ENCODE measurements at places on chromosomes 3 and 15.

- DNase-seq: no peak
Observed at GRCh38 chr3:6657591-6657990, 203.3 kb upstream of the GRM7 start.

DNA sequence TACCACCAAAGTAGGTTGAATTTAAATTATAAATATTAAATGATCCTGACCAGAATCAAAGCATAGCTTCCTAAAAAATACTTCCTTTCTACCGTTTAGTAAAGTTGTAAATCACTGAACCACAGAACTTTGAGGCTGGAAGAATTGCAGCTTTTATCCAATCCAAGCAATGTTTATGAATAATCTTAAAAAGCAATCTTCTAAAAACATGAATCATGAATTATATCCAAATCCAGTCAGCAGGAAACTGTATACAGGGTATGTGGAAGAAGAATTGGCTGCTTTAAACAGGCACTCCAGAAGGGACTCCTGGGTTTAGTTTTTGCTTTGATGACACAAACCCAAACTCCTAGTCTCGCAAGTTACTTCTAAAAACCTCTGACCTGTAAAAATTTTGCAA lies 30.2 kb downstream of the HEG1 start:
- no peak for DNase-seq

- no peak for DNase-seq
Observed at GRCh38 chr3:196969660-196970546, 1.3 kb upstream of the PIGZ start.

GRCh38 chr15:88674661-88675060 lies 35.8 kb downstream of the ISG20 start:
- no peak for DNase-seq

GRCh38 chr3:41580274-41580959 lies 381.1 kb downstream of the CTNNB1 start:
- DNase-seq: no peak

DNA sequence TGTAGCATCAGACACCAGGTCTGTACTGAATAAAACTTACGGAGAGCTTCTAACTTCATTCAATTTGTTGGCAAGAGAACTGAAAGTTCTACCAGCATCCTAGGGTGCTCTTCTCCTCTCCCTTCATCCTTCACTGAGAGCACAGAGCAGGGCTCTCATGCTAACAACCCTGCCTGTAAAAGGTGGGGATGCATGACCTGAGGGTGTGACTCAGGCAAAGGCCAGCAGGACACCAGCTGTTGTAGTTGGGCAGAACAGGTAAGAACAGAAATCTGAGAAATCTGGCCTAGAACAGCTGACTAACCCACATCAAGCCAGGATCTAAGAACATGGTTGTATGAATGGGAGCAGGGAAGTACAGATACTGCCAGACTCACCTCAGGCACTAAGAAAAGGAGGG lies 64.2 kb downstream of the MYLK start:
- no peak for DNase-seq

DNA sequence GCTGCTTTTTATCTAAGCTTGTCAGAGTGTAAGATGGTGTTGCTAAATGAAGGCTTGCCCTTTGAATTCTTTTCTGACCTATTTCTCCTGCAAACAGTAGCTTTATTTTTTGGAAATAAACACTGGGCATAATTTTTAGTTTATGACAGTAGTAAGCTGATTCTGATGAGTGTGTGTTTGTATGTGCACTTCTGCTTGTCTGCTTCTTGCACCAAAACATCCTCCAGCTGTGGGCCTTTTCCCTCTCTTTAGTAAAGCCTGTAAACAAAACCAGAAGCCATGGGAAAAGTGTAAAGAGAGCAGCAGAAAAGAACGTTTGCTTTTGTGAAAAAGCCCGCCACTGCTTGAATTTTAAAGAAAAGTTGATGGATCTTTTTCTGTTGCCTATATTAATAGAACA lies 136.4 kb upstream of the IL12A start:
- DNase-seq: no peak

DNA sequence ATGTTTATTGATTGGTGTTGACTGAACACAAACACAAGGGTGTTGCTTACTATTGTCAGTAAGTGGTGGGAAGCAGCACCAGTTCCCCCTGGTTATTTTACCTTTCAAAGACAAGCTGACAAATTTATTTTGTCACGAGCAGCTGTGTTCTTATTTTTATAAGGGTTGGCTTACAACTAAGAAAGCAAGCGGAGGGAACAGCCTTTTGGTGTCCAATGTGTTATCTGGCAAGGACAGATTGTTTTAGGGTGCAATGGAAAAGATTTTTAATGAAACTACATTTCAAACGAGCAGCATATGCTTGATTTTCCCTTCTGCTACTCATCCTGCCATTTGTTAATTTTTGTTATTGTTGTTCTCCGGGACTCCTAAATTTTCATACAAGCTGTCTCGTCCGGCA lies 920.6 kb upstream of the CFAP20DC start:
- DNase-seq: no peak

DNA sequence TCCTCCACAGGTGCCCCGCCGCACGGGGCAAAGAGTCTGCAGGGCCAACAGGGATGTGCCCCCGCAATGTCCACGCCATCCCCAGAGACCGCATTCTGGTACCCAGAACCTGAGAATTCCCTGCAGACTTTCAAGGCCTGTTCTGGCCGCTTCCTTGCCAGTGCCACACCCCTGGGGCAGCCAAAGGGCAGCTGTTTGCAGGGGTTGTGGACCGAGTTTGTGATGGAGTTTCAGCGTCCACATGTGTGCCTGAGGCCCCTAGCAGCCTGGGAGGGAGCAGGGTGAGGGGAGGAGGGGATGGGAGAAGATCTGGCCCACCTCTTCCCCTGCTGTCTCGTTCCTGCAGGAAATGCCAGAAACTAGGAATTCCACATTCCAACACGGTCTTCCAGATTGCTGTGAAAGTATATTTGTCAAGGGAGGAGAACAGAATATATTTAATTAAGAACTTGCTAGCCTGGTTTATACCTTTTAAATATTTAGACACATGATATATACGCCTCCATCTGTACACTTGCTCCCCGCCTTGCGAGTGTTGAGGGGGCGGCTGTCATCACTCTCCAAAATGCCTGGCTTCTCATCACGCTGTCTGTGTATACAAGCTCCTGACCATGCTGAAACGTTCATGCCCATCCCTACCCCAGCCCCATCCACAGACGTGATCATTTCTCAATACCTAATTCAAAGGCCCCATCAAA lies 31.1 kb upstream of the RASA2 start:
- no peak for DNase-seq

GRCh38 chr3:12679468-12679867 lies 15.6 kb upstream of the RAF1 start:
- no peak for DNase-seq

GRCh38 chr15:43872416-43873020 lies 45.7 kb downstream of the WDR76 start:
- no peak for DNase-seq

GRCh38 chr3:169272532-169272931 lies 391.0 kb downstream of the MECOM start:
- no peak for DNase-seq

GRCh38 chr15:101573951-101574350 lies 78.2 kb downstream of the TM2D3 start:
- no peak for DNase-seq

- DNase-seq: no peak
Observed at GRCh38 chr3:177778633-177779032, 581.4 kb upstream of the TBL1XR1 start.

GRCh38 chr15:67143646-67144045 lies 78.2 kb downstream of the SMAD3 start:
- no peak for DNase-seq

GRCh38 chr15:57224664-57225063 lies 151.6 kb upstream of the CGNL1 start:
- DNase-seq: no peak

GRCh38 chr3:28109829-28110228 lies 131.6 kb upstream of the CMC1 start:
- DNase-seq: no peak

DNA sequence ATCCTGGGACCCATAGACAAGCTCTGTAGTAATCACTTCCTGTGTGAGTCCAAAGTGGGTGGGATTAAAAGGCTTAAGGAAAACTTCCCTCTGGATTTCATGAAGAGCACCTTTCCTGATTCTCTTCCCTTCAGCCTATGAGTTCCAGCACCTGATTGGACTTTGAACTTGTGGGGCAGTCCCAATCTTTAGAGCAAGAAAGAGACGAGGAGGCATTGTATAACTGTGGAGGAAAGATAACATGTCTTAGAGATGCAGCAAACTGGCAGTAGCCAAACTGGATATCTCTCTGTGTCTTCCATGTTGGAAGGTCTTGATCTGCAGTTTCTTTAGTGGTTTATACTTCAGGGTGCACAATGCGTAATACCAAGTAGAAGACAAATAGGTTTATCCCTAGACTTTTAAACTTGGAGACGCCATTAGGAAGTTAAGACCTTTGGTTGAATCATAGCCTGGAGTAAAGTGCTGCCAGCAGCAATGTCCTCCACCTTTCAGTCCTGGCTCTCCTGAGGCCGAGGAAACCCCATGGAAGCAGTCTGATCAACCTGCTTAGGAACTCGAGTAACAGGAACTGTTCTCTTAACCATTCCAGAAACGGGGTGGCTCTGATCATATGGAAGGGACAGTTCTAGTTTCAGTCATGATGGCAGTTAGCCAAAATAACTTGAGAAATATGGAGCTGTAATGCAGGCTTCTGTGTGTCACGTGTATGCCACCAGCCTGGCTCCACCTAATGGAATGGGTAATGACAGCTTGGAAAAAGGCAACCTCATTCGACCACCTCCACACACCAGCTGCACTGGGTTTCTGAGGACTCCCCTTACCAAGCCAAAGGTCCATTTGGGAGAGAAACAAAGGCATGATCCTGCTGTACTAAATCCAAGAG lies 4.7 kb downstream of the EIF1B start:
- no peak for DNase-seq

- DNase-seq: no peak
Observed at GRCh38 chr3:194854659-194855390, 169.1 kb downstream of the FAM43A start.

DNA sequence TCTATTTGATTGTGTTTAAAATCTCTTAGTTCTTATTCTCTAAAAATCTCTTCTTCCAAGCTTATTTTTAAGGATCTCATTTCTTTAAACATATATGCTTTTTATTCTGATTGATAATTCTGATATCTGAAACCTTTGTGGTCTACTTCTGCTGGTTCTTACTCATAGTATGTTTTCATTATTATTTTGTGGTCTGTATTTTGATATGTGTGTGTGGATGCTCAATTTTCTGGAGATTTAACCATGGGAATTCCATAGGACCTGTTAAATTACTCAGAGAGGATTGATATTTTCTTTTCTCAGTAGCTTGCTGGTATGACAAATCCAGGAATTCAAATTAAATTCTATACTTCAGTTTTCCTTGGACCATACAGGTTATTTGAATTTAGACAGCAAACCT lies 14.7 kb upstream of the HHLA2 start:
- DNase-seq: no peak

DNA sequence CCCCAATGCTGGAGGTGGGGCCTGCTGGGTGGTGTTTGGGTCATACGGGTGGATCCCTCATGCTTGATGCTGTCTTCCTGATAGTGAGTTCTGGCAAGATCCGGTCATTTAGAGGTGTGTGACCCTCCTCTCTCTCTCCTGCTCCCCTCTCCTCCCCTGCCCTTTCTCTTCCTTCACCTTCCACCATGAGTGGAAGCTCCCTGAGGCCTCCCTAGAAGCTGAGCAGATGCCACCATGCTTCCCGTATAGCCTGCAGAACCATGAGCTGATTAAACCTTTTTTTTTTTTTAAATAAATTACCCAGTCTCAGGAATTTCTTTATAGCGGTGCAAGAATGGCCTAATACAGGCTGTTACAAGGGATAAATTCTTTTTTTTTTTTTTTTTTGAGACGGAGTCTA lies 36.3 kb upstream of the IQSEC1 start:
- DNase-seq: no peak

GRCh38 chr3:129558772-129559564 lies 16.0 kb downstream of the H1-8 start:
- no peak for DNase-seq

DNA sequence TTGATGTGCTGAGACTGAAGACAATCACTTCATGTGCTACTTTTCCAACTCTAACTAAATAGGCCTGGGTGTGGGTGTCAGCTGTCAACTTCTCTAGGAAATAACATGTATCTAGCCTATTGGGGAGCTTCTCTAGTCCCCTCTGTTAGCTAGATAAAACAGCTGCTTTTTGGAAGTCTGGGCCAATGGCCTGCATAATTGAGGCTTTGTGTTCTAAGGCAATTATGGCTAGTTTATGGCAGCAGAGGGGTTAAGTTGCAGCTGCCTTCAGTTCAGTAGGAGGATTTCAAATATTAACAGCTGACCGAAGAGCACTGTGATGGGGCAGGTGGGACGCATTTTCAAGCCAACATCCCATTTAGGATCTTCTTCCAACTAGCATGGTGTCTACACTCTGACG lies 6.4 kb downstream of the COL8A1 start:
- no peak for DNase-seq

- no peak for DNase-seq
Observed at GRCh38 chr3:112392393-112393359, 59.7 kb downstream of the CD200 start.

DNA sequence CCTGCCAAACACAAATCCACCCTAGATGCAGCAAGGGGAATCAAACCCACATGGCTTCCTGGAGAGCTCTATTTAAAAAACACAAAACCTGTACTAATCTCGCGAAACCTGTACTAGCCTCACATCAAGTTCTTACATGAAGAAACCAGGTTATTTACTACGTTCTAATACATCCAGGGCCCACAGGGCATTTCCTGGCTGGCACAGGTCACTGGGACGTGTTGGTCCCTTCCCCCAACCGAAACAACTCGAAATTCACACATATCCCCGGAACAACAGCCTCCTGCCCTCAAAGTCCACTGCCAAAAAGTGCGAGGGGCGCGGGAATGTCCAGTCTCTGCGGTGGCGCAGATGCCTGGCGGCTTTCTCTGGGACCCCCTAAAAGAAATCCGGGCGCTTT lies 955 bp downstream of the CDCP1 start:
- no peak for DNase-seq

GRCh38 chr3:129520960-129521359 lies 7.5 kb upstream of the RHO start:
- no peak for DNase-seq

DNA sequence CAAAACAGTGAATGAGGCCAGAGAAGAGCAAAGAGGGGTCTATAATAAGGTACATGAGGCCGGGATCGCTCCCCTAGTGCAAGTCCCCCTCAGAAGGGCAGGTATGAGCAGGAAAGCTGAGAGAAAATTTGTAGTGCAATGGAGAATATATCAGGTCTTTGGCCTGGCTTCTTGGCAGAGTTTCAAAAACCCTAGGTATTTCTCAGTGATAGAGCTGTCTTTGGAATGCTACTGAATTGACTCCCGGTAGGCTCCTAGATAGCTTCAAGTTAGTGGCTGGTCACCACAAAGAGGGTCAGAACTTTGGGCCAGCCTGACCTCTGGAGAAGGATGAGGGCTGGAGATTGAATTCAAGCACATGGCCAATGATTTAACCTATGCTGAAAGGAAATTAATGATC lies 30.6 kb upstream of the OXTR start:
- no peak for DNase-seq
